ENCODE measurements at places on chromosomes 1 and 21. TPM values are rescaled to one million over a fixed set of nuclear protein-coding genes. Genes with fewer than 3 reads are reported as not detected.

DNA sequence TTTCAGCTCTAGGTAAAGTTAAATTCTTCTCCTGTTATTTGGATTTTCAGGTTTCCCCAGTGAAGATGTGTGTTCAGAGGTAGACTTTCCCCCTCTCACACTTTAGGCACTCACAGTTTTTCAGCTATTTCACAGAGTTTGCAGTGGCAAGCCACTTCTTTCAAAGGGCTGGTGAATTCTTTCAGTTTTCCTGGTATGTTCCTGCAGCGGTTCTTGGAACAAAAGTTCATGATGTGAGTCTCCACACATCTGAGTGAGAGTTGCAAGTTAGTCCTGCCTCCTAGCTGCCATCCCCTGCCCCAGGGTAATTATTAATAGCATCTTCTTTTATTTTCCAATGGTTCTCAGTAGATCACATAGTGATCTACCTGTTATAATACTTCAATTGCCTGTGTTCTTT is 27.3 kb upstream of the CD84 start:
- DNase-seq = no peak
- H3K4me3 ChIP-seq = peak overlapping the region; percentile 62
- H3K27ac ChIP-seq = peak overlapping the region; percentile 74
- H3K4me1 ChIP-seq = peaks cover 33% of the 10 kb centered on the region

GRCh38 chr1:223231581-223231980 is 88.5 kb upstream of the TLR5 start:
- H3K27me3 ChIP-seq = peaks cover 18% of the 10 kb centered on the region
- no peaks in the 10 kb centered on the region for H3K36me3 ChIP-seq
- H3K27ac ChIP-seq = no peak overlapping the region
- no peak for DNase-seq
- H3K4me1 ChIP-seq = no peaks in the 10 kb centered on the region
- H3K4me3 ChIP-seq = no peak overlapping the region

- no peaks in the 10 kb centered on the region for H3K4me1 ChIP-seq
- H3K4me3 ChIP-seq = no peak overlapping the region
- H3K27ac ChIP-seq = no peak overlapping the region
- no peaks in the 10 kb centered on the region for H3K36me3 ChIP-seq
Observed at GRCh38 chr1:160154790-160155189, 3.4 kb downstream of the ATP1A4 start.

DNA sequence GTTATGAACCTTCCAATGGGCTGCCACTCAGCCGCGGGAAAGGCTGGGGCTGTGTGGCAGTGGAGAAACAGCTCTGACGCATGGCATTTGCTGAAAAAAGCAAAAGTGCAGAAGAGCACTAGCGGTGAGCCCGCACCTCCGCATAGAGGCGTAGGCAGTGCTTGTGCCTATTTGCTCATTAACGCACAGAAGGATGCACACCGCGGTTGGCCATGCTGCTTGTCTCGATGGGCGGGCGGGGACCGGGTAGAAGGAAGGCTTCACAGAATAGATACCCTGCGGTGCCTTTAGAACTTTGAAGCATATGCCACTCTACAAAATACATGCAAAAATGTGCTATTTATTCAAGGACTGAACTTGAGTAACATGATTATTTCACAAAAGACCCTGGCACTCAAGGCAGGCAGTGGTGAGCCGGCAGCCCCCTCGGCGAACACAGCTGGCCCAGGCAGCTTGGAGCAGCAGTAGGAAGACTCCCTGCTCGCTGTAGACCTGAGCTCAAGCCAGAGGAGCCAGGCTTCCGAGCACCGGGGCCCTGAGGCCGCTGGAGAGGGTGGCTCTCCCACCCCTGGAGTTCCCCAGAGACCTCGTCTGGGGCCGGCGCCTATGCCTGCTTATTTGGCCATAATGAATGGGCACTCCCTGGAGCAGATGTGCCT is 71.5 kb downstream of the SIK1 start:
- H3K36me3 ChIP-seq = no peaks in the 10 kb centered on the region
- H3K4me3 ChIP-seq = peak overlapping the region; percentile 12
- H3K4me1 ChIP-seq = peaks cover 32% of the 10 kb centered on the region
- no peaks in the 10 kb centered on the region for H3K27me3 ChIP-seq
- peak overlapping the region; percentile 96 for H3K27ac ChIP-seq

GRCh38 chr1:47257224-47257623 is 25.2 kb upstream of the TAL1 start:
- H3K4me1 ChIP-seq = no peaks in the 10 kb centered on the region
- H3K27ac ChIP-seq = no peak overlapping the region
- no peaks in the 10 kb centered on the region for H3K36me3 ChIP-seq

DNA sequence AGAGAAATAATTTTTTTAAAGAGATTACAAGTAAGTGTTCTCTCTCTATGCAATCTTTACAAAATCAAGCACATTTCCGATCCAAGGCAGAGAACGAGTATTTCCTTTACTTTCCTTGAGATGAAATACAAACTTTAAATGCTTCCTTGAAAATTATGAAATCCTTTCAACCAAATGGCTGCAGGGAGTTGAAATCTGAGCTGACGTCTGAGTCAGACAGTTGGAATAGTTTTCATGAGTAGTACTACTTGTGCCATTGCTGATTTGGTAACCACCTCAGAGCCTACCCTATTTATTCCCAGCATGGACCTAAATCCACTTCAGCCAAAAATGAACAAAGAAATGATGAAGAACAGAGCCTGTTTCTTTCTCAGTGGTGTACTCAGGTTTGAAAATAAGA is 183.6 kb downstream of the GIPC2 start:
- H3K4me3 ChIP-seq = no peak overlapping the region
- H3K4me1 ChIP-seq = no peaks in the 10 kb centered on the region
- DNase-seq = no peak
- no peak overlapping the region for H3K27ac ChIP-seq

DNA sequence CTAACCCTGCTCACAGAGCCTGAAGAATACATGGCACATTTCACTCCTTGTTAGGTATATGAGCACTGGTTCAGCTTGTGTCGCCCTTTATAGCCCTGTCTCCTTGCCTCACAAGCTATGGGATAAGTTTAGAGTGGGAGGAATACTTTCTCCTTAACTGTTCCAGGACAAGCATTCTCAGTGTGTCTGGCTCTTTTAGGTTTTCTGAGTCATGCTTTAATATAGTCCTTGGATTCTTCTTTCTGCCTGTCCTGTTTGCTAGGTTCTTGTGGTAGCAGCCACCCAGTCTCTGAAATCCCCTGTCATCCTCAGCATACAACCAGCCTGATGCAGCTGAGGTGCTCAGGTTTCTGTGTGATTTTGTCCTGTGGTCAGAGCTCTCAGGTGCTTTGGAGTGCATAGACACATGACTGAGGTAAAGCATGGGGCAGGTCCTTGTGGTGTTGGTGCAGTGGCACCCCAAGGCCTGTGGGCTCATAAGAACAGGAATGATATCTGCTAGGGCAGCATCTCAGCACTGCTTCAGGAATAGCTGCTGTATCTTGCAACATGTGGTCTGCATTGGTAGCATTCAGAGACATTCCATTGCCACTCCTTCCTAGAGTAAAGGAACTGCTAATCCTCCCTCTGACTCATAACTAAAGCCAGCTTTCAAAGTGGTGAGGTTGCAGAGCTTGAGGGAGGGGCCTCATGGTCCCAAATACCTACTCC is 14.2 kb upstream of the CASQ2 start:
- peaks cover 27% of the 10 kb centered on the region for H3K27me3 ChIP-seq
- no peak overlapping the region for H3K27ac ChIP-seq
- DNase-seq = no peak
- no peaks in the 10 kb centered on the region for H3K4me1 ChIP-seq
- H3K4me3 ChIP-seq = no peak overlapping the region
- H3K36me3 ChIP-seq = no peaks in the 10 kb centered on the region

DNA sequence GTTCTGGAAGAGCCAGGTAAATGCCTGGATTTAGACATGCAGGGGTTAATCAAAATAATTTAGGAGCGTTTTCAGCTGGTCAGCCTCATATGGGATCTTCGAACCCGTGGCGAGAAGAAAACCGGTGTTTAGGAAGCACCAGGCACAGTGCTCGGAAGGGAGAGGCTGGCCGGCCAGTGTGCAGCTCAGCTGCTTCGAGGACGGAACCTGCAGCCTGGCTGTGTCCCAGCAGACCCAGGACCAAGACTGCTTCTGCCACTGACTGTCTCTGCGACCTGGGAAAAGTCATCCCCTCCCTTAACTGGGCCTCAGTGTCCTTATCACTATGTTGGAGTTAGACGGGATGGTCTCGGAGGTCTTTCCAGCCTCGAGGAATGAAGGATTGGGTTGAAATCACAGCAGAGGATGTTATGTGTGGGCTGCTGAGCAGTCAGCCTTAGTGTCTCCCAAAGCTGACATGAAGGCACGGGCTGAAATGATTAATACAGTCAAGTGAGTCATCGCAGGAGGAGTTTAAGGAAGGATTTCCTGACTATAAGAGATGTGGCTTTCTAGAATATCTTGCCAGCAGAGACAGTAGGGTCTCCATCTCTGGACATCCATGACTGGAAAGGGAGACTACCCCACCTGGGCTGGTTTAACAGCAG is 20.8 kb downstream of the PPFIA4 start:
- H3K4me1 ChIP-seq = peaks cover 7% of the 10 kb centered on the region
- no peak for DNase-seq
- peaks cover 6% of the 10 kb centered on the region for H3K27me3 ChIP-seq
- no peak overlapping the region for H3K27ac ChIP-seq
- H3K4me3 ChIP-seq = no peak overlapping the region

FBLIM1 gene
- polyA plus RNA-seq = not detected

KIF14 gene
- not detected for polyA plus RNA-seq

SYNC gene
- not detected for polyA plus RNA-seq

OR2M4 gene
- not detected for polyA plus RNA-seq
